ENCODE measurements at places on chromosomes 7 and 10.

DNA sequence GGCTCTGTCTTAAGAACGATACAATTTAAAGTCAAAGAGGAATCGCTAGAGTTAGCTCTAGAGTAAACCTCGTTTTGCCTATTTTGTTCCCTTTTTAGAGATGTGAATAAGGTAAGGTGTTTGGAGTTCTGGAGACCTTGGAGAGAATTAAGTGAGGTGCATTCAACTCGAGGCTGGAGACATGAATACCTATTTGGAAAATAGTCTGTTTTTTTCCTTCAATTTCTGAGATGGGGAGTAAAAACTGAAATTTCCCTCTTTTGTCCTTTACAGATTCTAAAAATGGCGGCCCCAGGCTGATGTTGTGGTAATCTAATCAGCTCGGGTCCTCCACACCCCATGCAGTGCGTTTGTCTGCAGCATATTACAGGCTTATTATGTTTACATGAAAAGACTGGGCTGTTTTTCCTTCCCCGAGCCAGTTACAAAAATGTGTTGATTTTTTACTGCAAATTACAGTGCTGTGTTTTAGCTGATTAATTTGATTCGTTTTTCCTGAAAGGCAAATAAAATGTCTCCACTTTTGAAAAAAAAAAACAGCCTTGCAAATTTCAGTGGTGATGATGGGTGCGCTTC is 1.5 kb downstream of the KMT2E start:
- DNase-seq, result peak; percentile 45

GRCh38 chr7:50197549-50197948 is 104.5 kb upstream of the ZPBP start:
- DNase-seq, result peak; percentile 88

DNA sequence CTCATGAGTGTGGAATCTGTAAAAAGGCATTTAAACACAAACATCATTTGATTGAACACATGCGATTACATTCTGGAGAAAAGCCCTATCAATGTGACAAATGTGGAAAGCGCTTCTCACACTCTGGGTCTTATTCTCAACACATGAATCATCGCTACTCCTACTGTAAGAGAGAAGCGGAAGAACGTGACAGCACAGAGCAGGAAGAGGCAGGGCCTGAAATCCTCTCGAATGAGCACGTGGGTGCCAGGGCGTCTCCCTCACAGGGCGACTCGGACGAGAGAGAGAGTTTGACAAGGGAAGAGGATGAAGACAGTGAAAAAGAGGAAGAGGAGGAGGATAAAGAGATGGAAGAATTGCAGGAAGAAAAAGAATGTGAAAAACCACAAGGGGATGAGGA is 207.7 kb downstream of the ZEB1 start:
- no peak for DNase-seq

DNA sequence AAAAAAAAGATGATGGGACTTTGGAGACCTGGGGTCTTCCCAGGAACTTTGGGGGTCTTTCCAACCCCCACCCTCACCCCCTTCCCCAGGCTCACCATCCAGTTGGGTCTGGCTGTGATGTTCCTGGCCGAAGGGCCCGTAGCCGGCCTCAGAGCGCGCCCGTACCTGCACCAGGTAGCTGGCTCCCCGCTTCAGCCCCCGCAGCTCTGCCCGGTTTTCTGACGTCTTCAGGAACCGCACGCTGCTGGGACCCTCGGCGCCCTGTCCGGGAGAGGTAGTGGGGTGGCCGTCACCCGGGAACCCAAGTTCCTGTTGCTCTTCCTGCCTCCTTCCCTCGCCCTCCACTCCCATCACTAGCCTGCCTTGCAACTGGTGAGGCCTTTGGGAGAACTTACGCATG is 10.2 kb downstream of the EPHB4 start:
- no peak for DNase-seq

DNA sequence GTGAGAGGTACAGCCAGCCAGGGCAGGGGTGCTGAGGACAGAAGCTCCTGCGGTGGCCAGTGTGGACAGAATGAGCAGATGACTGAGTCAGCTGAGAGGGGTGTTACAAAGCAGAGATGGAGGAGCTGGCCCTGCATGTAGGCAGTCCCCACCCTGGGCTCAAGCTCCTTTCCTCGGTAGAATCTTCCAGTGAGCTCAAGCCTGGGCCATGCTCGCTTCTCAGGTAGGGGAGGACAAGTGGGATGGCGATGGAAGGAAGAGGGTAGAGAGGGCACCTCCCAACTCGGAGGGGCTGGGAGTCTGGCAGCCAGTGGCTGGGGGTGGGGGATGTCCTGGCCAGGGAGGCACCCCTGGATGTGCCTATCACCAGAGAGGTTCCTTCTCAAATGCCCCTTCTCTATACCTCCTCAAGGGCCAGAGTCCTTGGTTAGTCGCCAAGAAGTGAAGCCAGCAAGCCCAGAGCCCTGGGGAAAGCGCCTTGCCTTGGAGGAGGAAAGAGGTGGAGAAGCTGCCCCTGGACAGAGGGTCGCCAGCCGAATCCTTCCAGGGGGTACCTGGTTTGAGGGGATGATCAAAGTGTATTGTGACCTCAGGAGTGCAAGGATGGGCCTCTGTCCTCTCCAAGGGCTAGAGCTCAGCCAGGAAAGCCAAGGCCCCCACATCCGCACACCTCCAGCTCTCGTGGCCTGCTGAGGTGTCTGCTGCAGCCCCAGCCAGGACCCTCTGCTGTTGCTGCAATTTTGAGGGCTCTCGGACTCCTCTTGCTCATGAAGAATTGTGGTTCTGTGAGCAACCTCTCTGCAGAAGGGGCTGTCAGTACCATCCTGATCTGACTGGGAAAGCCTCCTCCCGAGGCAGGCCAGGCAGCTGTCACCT is 88.6 kb upstream of the MACROH2A2 start:
- no peak for DNase-seq

- DNase-seq, result no peak
Measured at GRCh38 chr7:33050535-33051318, 11.8 kb downstream of the NT5C3A start.

- no peak for DNase-seq
Measured at GRCh38 chr10:122052701-122053100, 63.7 kb downstream of the TACC2 start.

GRCh38 chr10:17195083-17195482 is 6.4 kb downstream of the TRDMT1 start:
- DNase-seq, result no peak

- no peak for DNase-seq
Measured at GRCh38 chr10:14775656-14776055, 959 bp upstream of the FAM107B start.

DNA sequence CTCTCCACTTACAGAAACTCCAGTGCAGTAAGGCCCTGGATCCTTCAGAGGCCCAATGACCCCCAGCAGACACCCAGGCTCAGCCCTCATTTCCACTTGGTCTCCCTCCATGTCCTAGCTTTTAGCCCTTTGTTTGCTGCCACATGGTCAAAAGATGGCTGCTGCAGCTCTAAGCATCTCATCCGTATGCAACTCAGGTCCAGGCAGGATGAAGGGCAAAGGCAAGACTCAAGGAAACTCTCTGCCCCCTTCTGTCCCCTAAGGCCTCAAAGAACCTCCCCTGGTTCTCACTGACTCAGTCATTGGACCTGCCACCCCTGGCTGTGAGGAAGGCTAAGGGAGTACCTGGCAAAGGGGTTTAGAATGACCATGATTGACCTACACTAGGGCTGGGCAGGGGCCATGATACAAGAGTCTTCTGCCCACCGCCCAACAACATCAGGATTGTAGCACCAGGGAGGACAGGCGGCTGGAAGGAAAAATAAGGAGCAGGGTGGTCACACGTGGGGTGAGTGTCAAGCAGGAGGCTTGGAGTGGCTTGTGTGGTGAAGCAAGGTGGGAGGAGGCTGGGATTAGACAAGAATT is 303.8 kb upstream of the ZMIZ1 start:
- no peak for DNase-seq

DNA sequence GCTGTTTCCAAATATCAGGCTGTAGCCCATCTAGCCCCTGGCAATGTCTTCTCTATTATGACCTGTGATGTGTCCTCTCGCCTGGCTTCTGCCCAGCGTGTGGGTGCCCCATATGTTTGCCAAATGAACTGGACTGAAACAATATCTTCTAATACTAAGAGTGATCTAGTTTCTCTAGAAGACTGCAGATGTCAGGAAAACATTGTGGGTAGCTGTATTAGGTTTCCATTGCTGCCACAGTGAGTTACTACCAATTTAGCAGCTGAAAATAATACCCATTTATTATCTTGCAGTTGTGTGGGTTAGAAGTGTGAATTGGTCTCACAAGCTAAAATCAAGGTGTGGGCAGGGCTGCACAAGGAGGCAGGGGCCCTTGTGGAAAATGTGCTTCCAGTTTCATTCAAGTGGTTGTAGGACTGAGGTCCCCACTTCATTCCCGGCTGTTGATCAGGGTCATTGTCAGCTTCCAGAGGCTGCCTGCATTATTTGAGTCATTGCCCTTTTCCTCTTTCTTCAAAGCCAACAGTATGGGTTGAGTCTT is 202.8 kb upstream of the BMPER start:
- no peak for DNase-seq

DNA sequence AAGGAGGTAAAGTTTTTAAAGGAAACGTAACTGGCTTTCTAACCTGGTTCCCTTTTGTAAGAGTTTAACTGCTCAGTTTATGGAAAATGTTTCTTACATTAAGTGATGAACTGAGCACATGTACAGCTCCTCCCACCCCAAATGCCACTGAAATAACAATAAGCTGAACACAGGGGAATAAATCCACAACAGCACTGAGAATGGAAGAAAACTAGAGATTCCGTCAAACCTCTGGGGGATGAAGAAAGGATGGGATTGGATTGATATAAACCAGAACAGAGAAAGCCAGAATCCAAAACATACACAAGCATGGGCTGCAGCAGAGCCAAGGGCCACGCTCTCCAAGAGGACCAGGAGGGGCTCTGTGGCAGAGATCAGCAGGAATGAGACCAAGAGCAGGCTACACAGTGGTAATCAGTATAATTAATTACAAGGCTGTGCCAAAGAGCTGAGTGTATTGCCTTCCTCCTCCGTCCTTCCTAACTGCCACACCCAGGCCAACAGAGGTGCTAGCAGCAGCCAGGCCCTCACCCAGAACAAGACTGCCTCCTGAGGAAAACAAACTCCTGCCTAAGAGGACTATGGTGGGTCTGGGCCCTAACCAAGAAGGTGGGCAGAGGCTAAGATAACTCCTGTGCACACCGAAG is 73.9 kb downstream of the KIAA1549 start:
- DNase-seq, result no peak

DNA sequence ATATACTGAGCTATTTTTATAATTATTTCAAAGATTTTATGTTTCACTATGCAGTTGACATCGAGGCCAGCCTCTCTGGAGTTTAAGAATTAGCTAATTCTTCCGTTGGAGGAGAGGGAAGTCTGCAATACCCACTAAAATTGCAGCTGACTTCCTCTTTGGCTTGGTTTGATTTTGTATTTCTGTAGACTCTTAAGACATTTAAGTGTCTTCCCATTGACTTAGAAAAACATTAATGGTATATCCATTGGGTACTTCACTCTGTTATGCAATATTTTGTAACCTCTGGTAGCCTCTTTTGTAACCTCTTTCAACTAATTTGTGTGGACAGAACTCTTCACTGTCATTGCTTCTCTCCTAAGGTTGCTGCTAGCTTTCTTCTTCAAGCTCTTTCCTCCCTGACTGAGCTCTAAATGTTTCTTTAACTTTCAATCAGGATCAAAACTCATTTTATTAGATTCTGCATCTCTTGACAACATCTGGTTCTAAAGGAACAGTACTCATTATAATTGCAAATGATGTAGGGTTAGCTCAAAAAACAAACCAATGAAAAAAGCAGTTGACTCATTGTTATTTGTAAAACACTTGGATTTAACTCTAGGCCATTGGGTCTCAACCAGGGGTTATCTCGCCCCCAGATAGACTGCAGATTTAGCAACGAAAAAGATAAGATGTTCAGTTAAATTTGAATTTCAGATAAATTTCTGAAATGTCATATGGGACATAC is 1.7 kb upstream of the ANKRD22 start:
- DNase-seq, result no peak

DNA sequence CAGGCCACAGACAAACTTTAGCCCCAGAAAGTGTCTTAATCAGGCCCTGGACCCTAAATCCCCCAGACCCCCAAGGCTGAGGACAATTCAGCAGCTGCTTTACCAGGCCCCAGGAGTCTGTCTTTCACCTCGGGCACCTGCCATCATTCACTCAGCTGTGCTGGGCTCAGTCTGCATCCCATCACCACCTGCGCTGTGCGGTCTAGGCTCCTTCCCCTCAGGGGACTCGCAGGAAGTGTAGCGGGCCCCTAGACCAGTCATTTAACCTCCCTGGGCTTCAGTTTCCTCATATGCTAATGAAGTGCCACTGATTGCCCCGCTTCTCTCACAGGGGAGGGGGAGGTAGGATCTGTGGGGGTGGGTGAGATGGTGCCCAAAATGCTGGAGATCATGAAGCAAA is 76.4 kb upstream of the ZMIZ1 start:
- DNase-seq, result no peak

- DNase-seq, result no peak
Measured at GRCh38 chr7:105097619-105098018, 83.6 kb downstream of the KMT2E start.

GRCh38 chr7:1864161-1864940 is 194.3 kb downstream of the ELFN1 start:
- no peak for DNase-seq

GRCh38 chr10:107966826-107967225 is 802.3 kb upstream of the SORCS1 start:
- DNase-seq, result no peak

DNA sequence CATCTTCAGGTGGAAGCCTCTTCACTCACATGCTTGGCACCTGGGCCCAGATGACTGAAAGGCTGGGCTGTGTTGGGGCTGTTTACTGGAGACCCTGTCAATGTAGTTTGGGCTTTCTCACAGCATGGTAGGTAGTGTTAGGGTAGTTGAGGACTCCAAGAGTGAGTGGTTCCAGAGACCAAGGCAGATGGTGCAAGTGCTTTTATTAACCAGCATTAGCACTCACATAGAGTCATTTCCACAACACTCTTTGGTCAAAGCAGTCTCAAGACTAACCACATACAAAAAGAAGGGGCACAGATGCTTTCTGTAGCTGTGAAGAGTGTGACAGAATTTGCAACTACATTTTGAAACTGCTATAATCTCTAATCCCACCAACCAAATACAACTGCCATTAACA is 135.0 kb downstream of the RTKN2 start:
- DNase-seq, result no peak
